Stromal cell of bone marrow (primary cell): ENCODE measurements at places on chromosomes 3 and 15.

GRCh38 chr3:193387596-193387995 lies 9.0 kb upstream of the ATP13A5 start:
- no peak for DNase-seq

GRCh38 chr3:43046583-43046982 lies 59.3 kb downstream of the POMGNT2 start:
- no peak for DNase-seq

DNA sequence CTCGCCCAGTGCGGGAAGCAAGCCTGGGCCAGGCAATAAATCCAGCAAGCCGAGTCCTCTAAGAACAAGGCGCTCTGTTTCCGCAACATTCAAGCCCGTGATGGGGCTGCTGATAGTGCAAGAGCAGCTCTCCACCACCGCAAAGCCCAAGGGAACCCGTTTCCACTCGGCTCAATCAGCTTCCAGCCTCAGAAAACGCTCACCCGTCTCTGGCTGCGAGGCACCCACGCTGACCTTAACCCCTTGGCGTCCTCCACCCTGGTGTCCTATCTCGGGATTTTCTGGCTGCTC lies 17.8 kb downstream of the SPATA12 start:
- DNase-seq, result peak; percentile 66

DNA sequence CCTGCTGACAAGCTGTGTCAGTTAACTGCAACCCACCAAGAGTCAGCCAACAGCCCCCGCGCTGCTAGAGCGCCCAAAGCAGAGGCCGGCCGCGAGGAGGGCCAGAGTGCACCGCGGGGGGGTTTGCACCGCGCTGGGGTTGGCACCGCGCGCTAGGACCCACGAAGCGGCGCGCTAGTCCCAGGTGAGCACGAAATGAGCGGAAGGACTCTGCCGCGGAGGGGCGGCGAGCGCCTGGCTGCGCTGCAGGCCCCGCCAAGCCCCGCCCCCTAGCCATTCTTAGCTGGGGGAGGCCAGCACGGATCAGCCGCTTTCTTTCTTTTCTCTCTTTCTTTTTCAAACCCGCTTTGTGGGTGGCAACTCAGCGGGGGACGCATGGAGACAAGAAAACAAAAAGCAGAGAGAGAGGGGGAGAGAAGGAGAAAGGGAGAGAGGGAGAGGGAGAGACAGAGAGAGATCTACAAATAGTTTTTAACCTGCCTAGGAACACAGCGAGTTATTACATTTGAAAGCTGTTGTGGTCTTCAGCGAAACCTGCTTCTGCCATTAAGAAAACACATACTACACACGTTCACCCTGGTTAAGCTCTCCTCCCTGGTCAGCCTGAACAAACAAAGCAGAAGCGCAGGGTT lies 6.9 kb upstream of the FOXB1 start:
- no peak for DNase-seq

DNA sequence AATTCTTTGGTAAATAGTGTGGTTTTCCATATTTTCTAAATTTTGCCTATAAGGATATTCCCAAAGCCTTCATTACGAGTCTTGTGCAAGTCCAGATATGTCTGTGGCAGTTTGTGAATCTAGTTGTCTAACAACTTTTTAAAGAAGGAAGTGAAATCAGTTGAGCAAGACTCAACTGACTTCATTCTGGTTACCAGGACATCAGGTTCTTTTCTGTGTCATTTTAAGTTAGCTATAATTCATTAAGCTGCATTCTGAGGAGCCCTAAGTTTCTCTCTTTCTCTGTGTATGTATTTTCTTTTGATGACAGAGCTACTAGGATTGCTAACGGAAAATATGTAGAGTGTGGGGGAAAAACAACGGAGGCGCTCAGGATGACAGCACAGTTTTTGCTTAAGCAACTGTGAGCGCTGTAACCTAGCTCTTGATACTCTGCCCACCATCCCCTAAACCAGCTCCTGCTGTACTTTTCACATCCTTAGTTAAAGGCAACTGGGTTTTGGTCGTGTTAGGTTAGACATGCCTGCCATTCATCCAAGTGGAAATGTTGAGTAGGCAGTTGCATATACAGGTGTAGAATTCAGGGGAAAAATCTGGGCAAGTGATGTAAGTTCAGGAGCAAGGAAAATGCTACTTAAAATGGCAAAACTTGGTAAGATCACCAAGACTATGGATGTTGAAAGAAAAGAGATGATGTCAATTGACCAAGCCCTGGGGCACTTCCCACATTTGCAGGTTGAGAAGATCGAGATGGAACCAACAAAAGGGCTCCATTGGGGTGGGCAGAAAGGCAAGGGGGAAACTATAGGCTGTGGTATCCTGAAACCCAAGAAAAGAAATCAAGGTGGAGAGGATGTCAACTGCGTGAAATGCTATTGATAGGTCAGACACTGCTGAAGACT lies 9.2 kb downstream of the MFSD1 start:
- DNase-seq, result no peak
